ENCODE measurements at places on chromosomes 7 and 10.
A peak's percentile ranks its signal among the peaks of the same experiment; 100 is the strongest.

GRCh38 chr10:61751599-61751998 is 88.9 kb downstream of the CABCOCO1 start:
- no peak for DNase-seq

DNA sequence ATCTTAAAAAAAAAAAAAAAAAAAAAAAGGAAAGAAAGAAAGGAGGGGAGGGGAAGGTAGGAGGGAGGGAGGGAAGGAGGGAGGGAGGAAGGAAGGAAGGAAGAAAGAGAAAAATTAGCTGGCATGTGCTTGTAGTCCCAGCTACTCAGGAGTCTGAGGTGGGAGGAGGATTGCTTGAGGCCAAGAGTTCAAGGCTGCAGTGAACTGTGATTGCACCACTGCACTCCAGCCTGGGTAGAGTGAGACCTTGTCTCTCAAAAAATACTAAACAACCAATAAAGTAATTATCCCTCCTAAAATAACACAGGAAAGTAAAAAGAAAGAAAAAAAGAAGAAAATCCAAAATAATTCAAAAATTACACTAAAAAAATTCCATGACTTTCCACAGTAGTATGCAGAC is 13.8 kb upstream of the NRF1 start:
- DNase-seq: no peak

- DNase-seq: no peak
These were observed 630.1 kb downstream of the SORCS1 start for GRCh38 chr10:106534441-106534840.

- no peak for DNase-seq
These were observed 12.6 kb upstream of the WAC start for GRCh38 chr10:28520346-28520745.

- DNase-seq: peak; percentile 92
These were observed 509.0 kb upstream of the PODXL start for GRCh38 chr7:132065193-132065988.

GRCh38 chr10:88411772-88412349 is 171.3 kb downstream of the RNLS start:
- DNase-seq: peak; percentile 10

DNA sequence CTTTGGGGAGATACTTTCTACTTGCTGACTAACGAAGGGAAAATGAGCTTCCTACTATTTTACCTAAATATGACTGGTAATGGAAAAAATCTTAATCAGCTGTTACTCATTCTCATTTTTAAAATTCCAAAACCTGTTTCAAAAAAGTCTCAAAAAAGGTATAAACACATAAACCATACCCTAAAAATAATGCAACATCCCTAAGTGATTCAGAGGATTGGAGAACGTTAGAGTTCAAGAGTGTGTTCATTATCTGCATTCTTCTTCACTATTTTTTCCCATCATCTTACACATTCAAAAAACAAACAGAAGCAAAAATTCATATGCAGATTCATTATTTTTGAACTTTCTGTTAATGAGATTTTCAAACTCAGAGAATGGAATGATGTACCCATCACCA is 150.4 kb upstream of the GNAI1 start:
- no peak for DNase-seq

DNA sequence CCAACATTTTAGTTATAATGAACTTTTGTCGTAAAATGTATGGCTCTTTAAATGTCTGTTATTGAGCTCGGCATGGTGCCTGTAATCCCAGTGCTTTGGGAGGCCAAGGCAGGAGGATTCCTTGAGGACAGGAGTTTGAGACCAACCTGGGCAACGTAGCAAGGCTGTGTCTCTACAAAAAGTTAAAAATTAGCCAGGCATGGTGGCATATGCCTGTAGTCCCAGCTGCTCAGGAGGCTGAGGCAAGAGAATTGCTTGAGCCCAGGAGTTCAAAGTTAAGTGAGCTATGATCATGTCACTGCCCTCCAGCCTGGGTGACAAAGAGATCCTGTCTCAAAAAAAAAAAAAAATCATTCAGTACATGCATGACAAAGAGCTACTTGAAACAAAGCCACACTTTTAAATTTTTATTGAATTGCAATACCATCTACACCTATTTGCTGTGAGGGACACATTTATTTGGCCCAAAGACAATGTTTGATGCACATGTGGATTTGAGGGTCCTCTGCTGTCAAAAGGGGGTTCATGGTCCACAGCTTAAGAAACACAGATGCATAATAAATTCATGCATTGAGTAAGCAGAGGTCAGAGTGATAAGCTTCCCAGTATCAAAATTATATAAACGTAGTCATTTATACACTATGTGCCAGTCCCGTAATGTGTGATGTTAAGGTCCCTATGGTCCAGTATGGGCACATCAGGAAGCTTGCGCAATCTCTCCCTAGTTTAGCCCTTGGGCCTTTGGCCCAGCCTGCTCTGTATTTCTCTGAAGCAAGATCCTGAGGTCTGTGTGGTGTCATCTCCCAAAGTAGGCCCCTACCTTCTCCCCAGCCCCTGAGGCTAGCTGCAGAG is 4.4 kb upstream of the MALSU1 start:
- DNase-seq: no peak

- DNase-seq: no peak
These were observed 36.1 kb downstream of the UBTD1 start for GRCh38 chr10:97534746-97535367.

DNA sequence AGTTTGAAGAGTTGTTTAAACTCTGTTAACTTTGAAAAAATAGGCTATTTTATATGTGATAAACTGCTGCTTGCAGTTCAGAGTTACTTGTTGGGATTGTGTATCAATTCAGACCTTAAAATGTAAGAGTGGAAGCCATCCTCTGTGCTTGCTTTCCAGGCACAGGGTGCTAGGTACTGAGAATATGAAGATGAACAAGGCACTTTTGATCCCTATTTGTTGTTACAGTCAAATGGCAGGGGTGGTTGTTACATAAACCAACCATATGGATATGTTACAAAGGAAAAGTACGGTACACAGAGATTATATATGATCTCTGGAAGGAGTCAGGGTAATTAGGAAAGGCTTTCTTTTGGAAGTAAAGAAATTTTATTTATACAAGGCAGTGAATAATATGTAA is 63.8 kb downstream of the REEP3 start:
- DNase-seq: no peak

DNA sequence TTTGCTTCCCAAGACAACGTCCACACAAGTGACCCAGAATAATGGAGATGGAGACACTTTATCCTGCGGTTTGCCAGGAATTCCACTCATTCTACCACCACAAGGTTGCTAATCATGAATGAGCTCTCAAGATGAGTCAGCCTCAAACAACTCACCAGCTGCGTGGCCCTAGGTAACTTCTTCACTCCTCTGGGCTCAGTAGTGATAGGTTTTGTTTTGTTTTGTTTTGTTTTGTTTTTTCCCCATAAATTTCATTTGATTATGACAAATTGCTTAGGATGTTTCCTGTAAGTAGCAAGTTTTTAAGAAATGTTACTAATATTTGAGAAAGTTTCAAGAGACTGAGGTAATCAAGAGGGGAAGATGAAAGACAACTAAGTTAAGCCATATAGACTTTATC is 286.8 kb downstream of the PARD3 start:
- peak; percentile 96 for DNase-seq

- DNase-seq: no peak
These were observed 239.7 kb downstream of the DNAJB9 start for GRCh38 chr7:108809356-108809755.

Data from RKO (cell line).